ENCODE measurements at places on chromosomes 5 and 9.

DNA sequence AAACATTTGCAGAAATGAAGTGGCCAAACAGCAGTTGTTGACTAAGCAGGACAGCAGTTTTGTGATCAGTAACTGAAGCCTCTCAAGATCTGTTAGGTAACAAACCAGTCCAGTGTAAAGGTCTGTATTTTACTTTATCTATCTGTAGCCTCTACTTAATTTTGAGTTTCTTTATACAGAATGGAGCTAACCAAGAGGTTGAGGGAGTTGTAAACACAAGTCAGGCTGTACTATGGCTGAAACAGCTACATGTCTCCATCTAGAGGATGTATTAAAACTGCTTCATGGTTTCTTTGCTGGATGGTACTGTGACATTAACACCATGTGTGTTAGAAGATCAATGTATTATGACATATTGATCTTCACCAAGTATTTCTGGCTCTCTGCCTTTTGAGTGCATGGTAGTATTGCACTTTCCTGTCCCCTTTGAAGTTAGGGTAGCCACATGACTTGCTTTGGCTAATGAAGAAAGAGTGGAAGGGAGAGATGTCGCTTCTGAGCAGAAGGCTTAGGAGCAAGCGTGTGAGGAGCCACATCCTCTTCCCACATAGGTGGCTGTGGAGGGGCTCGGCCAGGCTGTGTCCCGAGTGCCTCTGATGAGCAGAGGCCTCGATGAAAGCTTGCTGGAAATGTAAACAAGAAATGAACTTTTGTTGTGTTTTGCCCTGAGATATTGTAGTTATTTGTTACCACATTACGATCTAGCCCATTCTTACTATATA, 105.6 kb upstream of the PCA3 start:
- DNase-seq, result peak; percentile 73

- DNase-seq, result no peak
Measured at GRCh38 chr9:137051145-137051724, 2.6 kb downstream of the ENTPD2 start.

GRCh38 chr5:154271936-154272514, 81.5 kb downstream of the GALNT10 start:
- no peak for DNase-seq

DNA sequence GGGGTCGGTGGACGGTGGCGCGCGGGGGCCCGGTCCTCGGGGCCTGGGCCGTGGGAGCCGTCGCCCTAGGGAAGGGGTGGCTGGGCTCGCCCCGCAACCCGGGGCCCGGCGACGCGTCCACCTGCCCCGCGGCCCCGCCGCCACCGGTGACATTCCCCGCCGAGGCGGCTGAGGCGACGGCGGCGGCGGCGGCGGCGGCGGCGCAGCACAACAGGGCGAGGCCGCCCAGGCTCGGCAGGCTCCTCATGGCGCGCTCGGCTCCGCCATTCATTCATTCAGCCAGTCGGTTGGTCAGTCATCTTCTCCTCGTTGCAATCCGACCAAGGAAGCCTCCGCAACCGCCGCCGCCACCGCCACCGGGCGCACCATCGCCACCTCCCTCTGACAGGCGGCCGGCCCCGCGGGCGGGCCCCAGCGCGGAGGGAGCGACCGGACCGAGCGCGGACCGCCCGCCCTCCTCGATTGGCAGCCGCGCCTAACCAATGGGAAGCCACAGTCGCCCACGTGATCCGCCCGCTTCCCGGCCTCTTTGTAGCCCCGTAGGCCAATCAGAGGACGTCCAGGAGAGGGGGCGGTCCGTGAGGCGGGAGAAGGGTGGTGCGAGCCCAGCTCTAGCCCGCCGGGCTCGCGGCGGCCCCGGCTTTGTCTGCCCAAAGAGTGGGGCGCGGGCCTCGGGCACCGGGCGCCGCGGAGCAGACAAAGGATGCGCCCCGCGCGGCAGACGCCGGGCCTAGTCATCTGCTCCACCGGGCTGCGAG, at the start of gene MEGF9:
Gene MEGF9, minus strand, starts transcription at position 383 of the 758 bp plus-strand sequence. Its CDS starts 112 bp downstream, at position 271.
- peak; percentile 98 for DNase-seq

DNA sequence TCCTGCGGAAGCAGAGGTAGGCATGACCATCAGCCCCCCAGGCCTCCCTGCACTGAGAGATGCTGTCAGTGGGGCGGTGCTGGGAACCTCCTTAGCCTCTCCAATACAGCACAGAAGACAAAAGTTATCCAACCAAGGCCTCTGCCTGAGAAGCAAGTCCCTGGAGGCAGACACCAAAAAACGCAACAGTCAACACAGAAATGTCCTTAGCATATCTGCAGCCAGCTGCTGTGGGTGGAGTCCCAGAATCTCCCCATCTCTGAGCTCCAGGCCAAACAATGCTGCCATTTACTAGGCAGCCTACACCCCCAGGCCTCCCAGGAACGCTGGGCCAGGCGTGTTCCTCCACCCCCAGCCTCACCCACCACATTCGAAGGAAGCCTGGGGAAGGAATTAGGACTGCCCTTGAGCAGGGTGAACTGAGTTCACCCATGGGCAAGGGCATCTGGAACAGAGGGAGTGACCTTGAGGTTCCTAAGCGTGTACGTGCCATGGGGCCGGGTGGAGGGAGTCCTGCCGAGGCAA, 43.7 kb downstream of the STK10 start:
- peak; percentile 38 for DNase-seq
